ENCODE measurements at places on chromosomes 2 and 18.

GRCh38 chr2:206031950-206032567, 53.9 kb downstream of the INO80D start:
- DNase-seq = no peak

- DNase-seq = no peak
Measured at GRCh38 chr2:204234879-204235278, 298.3 kb downstream of the ICOS start.

GRCh38 chr2:125386074-125386473, 1269.9 kb upstream of the GYPC start:
- DNase-seq = no peak

DNA sequence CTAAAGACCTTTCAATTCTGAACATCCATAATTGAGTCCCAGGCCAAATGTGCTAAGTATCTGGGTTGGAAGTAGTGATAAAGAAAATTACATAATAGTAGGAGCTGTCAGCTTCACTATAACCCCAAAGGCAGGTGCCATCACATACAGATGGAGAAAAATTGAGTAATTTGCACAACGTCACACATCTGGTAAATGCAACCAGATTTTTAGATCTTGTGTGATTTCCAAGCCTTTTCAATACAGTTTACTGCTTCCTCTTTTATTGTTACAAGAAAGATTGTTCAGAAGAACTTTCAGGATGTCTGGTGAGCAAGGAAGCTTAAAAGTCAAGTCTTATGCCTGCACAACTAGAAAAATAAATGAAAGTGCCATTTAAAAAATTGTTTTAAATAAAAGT, 62.3 kb downstream of the UBE2E3 start:
- no peak for DNase-seq

- no peak for DNase-seq
Measured at GRCh38 chr2:169999054-169999453, 171.8 kb downstream of the UBR3 start.

DNA sequence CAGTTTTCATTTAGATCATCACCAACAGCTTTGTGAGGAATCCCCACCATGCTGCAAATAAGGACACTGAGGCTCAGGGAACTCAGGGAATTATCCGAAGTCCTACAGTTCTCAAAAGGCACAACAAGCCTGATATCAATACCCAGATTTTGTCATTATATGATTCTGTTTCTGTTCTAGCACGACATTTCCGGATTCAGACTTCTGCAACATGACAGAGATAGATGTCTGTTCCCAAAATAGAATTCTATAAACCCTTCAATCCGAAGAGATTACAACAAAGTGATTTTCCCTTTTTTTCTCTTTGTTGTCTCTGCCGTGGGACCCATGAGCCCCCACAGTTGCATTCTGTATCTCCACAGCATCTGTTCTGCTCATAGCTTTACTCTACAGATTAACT, 72.0 kb downstream of the DOCK10 start:
- no peak for DNase-seq

- DNase-seq = no peak
Measured at GRCh38 chr2:218060950-218061660, 7.9 kb upstream of the RUFY4 start.

GRCh38 chr2:17375262-17375661, 143.0 kb downstream of the RAD51AP2 start:
- DNase-seq = no peak

DNA sequence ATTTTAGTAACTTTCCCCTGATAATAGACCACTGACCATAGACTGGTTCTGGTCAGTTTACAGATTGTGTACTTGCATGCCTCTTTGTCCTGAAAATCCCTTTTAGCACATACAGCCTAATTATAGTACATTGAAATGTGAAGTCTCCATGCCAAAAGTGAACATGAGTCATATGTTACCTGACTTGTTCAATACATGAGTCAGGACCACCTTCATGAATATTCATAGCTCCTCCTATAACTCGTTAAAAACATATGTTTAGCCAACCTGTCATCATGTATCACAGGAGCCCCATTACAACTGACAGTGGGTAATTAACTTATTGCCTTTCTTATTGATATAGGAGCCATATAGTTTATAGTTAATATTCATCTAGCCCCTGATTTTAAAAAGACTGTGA, 78.6 kb downstream of the SH3YL1 start:
- no peak for DNase-seq

DNA sequence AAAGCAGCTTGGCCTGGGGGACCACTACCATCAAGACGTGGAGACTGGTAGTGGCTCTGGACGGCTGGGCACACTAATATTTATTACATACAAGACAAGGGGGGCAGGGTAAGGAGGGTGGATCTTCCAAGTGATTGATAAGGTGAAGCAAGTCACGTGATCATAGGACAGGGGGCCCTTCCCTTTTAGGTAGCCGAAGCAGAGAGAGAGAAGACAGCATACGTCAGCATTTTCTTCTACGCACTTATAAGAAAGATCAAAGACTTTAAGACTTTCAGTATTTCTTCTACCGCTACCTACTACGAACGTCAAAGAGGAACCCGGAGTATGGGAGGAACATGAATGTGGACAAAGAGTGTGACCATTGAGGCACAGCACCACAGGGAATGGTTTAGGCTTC, 307.9 kb downstream of the RPIA start:
- DNase-seq = no peak
